Stimulated activated CD4-positive, alpha-beta T cell treated with anti-CD3 and anti-CD28 coated beads, Interleukin-1b, Interleukin-23, amount 100 ng/mL, for 24 hours (primary cell): ENCODE measurements at places on chromosomes 4 and X.

DNA sequence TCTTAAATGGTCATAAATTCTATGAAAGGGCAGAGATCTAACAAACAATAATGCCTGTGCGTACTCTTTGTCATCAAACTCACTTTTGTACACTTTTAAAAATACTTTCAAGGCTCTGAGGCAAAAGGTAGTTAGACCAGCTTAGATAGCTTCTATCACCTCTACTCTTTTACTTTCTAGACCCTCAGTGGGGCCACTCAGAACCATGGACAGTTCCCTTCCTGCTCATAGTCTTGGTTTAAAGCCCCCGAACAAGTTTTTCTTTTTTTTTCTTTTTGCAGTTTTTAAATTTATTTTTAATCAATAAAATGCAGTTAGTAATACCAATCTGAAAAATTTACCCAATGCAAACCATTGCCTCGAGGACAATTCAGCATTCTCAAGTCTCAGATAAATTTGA is 460.5 kb upstream of the CNKSR2 start:
- no peak for DNase-seq

GRCh38 chr4:8472689-8473197 is 32.2 kb downstream of the TRMT44 start:
- DNase-seq: no peak

- no peak for DNase-seq
Measured at GRCh38 chr4:179927473-179927872, 2315.7 kb upstream of the TENM3 start.

GRCh38 chrX:41602816-41603345 is 85.9 kb upstream of the GPR34 start:
- no peak for DNase-seq

- no peak for DNase-seq
Measured at GRCh38 chr4:188941524-188942119, 802.4 kb downstream of the TRIML1 start.

DNA sequence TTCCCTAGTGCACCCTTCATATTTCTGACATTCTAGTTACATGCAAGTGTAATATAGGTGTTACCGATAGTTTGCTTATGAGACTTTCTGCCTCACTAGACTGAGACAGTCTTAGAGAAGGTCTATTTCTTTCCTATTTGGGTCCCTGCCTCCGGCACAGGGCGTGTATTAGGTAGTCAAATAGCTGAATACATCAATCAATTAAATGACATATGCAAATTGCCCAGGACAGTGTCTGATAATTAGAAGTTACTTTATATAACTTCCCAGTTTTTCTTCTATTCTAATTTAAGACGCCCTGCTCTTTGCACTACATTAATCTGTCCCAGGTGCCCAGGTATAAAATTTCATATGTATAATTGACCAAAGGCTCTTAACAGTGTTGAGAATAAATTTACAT is 264.2 kb downstream of the RAB28 start:
- no peak for DNase-seq

GRCh38 chr4:79296768-79297428 is 29.0 kb downstream of the NAA11 start:
- no peak for DNase-seq

- no peak for DNase-seq
Measured at GRCh38 chr4:185874516-185875230, 62.7 kb upstream of the SORBS2 start.

DNA sequence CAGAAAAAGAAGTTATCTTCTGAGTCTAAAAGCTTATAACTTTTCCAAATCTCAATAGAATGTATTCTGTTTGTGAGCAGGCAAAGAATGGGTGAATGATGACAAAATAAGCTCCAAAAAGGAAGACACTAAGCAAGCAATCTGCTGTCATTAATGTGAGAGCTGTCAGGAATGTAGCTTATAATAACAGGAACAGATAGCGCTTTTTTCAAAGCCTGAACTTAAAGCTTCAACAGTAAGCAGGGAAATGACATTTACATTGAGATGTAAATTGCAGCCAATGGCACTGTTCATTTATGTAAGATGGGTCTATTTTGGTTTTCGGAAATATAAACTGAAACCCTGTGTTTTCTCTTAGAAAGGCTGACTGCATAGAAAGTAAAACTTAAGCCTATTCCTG is 1005.9 kb downstream of the PDHA2 start:
- no peak for DNase-seq

DNA sequence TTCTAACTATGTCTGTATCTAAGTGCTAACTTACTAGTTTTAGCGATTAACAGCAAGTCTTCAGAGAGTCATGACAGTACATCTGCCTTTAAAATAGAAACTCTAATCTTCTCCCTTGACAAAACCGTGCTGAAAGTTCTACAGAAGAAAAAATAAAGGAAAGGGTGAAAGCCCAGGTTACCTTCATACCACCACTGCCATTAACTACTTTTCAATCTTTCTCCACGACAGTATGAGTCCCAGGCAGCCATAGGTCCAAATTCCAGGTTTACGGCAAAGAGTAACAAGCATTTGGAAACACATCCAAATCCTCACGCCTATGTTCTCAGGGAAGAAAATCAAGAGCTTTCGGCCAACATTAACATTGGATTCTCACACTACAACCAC is 12.4 kb upstream of the ZCCHC13 start:
- DNase-seq: no peak

DNA sequence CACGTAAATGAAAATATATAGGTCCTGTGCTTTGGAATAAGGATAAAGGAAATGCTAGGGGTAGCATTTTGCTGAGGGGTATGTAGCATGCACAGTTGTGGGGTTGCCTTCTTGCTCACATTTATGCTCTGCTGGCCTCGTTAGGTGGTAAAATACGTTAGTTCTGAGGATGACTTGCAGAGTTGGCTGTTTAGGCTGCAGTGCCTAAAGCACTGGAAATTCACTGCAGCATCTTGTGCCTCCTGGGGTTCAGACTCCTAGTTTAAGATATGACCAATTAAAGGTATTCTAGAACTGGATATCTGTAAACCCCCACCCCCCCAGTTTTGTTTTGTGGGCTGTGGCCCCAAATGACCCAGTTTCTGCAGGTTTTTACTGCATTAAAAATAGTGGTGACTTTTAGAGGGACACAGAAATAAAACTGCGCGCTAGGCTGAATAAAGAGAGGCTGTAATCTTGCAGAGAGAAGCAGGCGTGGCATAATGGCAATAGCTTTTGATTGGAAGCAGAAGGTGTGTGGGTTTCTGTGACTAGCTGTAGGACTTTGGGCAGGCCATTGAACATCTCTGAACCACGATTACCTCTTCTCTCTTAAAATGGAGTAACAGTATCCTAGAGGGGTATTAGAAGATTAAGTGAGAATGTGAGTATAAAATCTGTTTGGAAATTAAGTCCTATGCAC is 79.3 kb downstream of the REPS2 start:
- no peak for DNase-seq

DNA sequence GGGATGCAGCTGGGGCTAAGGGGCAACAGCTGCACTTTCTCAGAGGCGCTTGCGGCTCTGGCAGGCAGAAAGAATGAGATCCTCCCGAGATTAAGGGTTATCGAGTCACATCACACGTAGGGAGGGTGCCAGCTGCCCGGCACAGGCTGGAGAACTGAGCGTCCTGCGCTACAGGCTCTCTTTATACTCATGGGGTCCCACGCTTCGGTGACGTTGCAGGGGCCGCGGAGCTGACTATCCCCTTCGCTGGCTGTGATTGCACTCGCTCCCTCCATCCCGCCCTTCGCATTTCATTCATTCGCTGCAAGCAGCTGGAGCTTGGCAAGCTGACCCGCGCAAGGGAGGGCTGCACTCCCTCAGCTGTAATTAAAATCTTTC is at the start of gene TACR3:
TSS of gene TACR3 (minus strand) at position 156 of the 378 bp plus-strand sequence. CDS start 310 bp downstream, outside the sequence.
- no peak for DNase-seq

- no peak for DNase-seq
Measured at GRCh38 chrX:44431194-44431593, 87.7 kb upstream of the EFHC2 start.

DNA sequence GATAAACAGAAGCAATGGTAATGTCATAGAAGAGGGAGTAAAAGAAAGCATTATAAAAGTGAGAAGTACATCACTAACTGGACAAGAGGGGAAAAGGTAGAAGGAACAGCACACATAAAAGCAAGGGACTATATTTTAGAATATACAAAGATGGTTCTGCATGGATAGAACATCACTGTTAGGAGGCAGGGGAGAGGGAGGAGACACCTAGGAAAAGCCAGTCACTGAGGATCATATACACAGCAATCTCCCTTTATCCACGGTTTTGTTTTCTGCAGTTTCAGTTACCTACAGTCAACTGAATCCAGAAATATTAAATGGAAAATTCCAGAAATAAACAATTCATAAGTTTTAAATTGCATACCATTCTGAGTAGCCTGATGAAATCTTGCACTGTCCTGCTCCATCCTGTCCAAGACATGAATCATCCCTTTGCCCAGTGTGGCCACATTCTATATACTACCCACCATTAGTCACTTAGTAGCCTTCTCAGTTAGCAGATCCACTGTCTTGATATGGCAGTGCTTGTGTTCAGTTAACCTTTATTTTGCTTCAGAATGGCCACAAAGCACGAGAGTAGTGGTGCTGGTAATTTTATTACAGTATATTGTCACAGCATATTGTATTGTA is 74.2 kb downstream of the PPA2 start:
- DNase-seq: no peak

- DNase-seq: no peak
Measured at GRCh38 chr4:118369231-118369630, 16.4 kb upstream of the PRSS12 start.

DNA sequence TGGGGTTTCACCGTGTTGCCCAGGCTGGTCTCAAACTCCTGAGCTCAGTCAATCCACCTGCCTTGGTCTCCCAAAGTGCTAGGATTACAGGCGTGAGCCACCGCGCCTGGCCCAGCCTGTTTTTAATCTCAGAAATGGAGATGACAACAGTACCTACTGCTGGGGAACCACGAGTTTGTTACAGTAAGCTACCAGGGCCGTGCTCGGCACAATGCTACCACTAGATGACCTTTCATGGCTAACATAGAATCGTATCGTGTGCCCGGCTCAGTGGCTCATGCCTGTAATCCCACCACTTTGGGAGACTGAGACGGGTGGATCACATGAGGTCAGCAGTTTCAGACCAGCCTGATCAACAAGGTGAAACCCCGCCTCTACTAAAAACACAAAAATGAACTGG is 90.8 kb upstream of the SLC34A2 start:
- no peak for DNase-seq

DNA sequence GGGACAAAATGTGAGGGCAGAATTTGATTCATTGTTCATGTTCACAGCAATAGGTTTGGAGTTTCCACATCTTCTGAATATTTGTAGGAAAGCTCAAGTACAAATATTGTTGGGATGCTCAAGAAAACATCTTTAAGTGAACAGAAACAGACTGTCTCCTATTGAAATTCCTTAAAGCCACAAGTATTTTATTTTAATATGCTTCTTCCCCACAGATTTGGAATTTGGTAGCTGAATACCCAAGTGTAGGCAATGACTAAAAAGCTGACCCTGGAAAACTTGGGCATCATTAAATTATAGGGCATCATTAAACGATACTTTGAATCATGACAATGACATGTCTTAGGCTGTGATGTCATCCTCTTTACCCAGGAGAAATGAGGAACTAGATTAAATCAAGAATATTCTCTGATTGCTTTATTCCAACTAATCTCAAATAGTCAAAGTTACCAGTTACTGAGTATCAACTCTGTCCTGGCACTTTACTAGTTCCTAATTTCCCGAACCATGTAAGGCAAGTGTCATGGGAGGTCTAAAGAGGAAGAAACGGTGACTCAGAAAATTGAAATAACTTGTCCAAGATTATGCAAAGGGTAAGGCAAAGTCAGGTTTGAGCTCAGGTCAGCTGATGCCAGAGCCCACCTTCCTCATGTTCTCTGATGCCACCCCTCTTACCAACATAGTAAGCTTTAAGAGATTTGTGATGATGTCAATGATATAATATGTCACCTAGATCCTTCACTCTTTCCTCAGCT is 223.1 kb upstream of the LEF1 start:
- DNase-seq: no peak

- no peak for DNase-seq
Measured at GRCh38 chr4:173909294-173909693, 374.2 kb downstream of the FBXO8 start.

GRCh38 chr4:141731481-141731880 is 95.1 kb downstream of the IL15 start:
- no peak for DNase-seq

GRCh38 chr4:156516698-156517097 is 454.9 kb downstream of the PDGFC start:
- no peak for DNase-seq

DNA sequence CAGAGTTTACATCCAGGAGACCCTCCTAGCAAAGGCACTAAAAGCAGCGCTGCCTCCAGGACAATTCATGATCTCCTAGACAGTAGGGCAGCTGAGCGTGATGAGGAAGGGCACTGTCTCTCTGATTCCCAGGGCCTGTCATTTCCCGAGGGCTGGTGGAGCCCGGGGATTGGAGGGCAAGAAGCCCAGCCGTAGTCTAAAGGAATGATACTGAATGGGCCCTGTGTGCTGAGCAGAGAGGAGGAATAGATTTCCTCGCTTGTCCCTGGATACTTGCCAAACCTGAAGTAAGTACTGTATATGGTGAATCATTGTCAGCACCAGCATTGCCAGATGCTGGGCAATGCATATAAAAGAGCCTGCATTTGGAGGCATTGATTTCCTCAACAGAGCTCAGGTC is 88.0 kb upstream of the SLITRK2 start:
- no peak for DNase-seq

DNA sequence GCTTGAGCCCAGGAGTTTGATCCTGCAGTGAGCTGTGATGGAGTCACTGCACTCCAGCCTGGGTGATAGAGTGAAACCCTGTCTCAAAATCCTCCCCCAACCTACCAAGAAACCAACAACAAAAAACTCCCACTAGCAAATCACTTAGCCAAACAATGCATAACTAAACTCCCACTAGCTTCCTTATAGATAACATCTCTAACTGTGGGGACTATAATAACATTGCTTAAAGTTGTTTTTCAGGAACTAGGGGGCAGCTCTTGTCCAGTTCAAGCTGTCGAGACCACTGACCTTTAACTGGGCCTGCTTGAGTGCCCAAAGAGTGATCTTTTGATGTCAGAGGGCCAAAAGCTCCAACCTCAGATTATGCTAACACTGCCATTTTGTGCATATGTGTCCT is 81.7 kb downstream of the FREM3 start:
- DNase-seq: no peak

DNA sequence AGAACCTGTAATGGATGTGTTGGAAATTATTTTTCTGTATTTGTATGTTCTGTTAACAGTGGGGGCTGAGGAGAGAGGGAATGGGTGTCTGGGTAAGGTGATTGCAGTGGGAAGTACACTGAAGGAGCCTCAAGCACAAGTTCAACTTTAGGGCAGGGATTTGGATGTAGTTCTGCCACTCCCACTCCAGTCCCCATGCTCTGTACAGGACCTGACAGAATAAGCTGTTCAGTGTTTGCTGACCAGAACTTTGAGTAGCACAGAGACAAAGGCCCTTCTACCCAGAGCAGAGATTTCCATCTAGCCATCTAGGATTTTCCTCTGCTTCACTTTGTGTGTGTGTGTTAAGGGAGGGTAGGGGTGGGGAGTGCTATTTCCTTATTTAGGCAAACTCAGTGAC is 49.2 kb downstream of the VSIG4 start:
- no peak for DNase-seq
